ENCODE measurements at places on chromosomes 6 and 20. TPM values are rescaled to one million over a fixed set of nuclear protein-coding genes. Genes with fewer than 3 reads are reported as not detected.

Gene PI16
- 0.09 TPM for polyA plus RNA-seq

DNA sequence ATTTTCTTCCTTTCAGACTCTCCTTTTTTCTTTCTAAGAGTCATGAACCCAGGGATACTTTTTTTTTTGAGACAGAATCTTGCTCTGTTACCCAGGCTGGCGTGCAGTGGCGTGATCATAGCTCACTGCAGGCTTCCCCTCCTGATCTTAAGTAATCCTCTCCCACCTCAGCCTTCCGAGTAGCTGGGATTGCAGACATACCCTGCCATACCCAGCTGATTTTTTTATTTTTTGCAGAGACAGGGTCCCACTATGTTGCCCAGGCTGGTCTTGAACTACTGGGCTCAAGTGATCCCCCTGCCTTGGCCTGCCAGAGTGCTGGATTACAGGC, 32.8 kb upstream of the IER3 start:
- no peak for DNase-seq

Gene NUS1
- polyA plus RNA-seq = 6.3 TPM

DNA sequence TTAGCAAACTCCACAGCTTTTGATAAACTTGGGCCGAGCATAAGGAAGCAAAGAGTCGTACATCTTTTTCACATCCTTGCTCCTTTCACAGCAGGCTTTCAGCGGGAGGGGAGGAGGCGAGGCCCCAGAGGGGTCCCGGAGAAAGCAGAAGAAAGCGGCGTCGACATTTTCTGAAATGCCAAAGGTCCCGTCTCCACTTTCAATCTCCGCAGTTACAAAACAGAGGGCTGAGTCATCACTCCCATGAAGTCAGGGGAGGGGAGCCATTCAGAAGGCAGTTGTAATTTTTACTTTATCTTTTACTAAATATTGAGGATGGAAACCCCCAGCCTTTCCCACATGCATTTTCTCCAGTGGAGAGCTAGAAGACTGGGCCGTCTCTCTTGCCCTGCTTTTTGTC, 174.2 kb upstream of the THBS2 start:
- no peak for DNase-seq

Gene E2F3
- polyA plus RNA-seq = 7.0 TPM

Gene GNAS-AS1
- polyA plus RNA-seq = 0.42 TPM

Measured in BJ (cell line).